ENCODE measurements at places on chromosomes 12 and 14. TPM values are rescaled to one million over a fixed set of nuclear protein-coding genes. Genes with fewer than 3 reads are reported as not detected.

DNA sequence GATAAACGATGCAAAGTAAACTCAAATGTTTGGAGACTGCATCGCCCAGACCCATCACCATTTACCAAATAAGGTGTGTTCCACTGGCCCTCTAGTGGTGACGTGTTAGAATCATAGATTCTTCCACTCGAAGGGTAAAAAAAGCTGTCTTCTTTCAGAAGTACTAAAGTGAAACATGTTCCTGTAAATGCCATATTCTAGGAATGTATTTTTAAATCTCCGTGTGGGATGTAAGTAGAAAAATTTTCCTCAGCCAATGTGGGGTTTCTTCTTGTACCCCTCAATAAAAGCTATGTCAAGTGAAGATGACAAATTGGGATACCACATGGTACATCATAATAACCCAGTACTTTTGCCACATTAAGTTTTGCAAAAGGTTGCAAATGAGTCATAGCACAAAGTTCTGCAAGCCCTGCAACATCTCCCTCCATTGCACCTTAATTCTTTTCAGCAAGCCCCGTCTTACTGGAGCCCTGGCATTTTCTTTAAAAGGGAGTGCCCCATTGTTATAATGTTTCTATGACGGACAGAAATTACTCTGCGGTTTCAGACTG is 100.8 kb downstream of the CCER1 start:
- H3K4me1 ChIP-seq = peaks cover 7% of the 10 kb centered on the region
- H3K4me3 ChIP-seq = no peak overlapping the region
- H3K27ac ChIP-seq = no peak overlapping the region
- no peaks in the 10 kb centered on the region for H3K36me3 ChIP-seq
- no peaks in the 10 kb centered on the region for H3K27me3 ChIP-seq
- DNase-seq = no peak

GRCh38 chr12:58301730-58302122 is 360.4 kb downstream of the ATP23 start:
- H3K36me3 ChIP-seq = no peaks in the 10 kb centered on the region
- H3K4me3 ChIP-seq = no peak overlapping the region
- H3K27ac ChIP-seq = peak overlapping the region; percentile 20
- H3K4me1 ChIP-seq = peaks cover 30% of the 10 kb centered on the region

DNA sequence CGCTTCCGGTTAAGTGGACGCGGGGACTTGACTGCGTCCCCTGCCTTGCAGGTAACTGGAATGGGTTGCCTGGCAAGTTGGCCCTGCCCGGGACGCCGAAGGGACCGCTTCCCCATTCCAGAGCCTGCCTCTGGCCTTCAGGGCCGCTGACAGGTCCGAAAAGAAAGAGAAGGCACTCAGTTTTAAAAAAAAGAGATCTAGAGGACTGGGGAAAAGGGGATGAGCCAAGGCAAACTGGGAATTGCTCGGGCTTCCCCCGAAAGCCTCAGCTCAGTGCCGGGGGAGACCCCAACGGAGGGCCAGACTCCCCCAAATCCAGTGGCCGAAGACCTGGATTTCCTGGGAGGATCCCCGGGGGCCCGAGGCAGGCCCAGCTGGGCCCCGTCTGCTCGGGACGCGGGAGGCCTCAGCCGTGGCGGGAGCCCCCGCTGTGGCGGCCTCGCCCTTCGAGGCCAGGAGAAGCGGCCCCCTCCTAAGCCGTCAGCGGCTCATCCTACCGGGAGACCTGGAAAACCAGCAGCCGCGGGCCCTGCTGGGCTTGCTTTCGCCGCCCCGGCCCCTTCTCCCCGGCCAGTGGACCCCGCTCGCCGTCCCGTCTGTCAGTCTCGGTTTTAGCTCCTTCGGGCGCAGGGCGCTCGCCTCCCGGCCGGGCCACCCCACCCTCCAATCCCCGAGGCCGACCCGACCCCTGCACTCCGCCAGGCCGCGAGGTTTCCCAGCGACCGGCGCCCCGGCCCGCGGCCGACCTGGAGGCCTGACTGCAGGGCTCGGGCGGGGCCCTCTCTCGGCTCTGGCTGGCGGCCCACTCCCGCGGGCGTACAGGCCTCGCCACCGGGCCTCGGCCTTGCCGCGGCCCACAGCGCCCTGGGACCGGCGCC is 12.5 kb downstream of the OTX2 start:
- H3K27ac ChIP-seq = no peak overlapping the region
- peaks cover 3% of the 10 kb centered on the region for H3K4me1 ChIP-seq
- no peaks in the 10 kb centered on the region for H3K36me3 ChIP-seq
- H3K4me3 ChIP-seq = no peak overlapping the region
- H3K27me3 ChIP-seq = peaks cover 83% of the 10 kb centered on the region
- DNase-seq = no peak

The E2F7 gene
- 2.8 TPM for total RNA-seq

The SMIM41 gene
- total RNA-seq = not detected

The INHBE gene
- 8.4 TPM for total RNA-seq

DNA sequence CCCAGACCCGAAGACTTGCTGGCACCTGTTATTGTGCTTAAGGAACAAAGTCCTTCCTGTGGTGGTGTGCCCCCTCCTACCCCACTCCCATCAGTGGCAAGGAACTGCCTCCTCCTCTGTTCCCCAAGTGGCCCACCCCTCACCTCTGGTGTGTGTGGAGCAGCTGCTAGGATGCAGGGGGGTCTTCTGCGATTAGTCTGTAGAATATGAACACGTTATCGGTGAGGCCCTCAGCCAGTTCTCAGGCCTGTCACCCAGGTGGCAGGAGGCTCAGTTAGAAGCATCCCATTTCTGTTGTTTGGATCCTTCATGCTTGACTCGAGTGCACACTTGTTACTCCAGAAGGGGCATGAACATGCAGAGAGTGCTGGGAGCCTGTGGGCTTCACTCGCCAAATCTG is 39.3 kb downstream of the RAB35 start:
- H3K27ac ChIP-seq = no peak overlapping the region
- H3K27me3 ChIP-seq = peaks cover 3% of the 10 kb centered on the region
- H3K36me3 ChIP-seq = no peaks in the 10 kb centered on the region
- H3K4me1 ChIP-seq = no peaks in the 10 kb centered on the region
